T-cell (primary cell): ENCODE measurements at places on chromosomes 13 and 19.
A peak's percentile ranks its signal among the peaks of the same experiment; 100 is the strongest.

DNA sequence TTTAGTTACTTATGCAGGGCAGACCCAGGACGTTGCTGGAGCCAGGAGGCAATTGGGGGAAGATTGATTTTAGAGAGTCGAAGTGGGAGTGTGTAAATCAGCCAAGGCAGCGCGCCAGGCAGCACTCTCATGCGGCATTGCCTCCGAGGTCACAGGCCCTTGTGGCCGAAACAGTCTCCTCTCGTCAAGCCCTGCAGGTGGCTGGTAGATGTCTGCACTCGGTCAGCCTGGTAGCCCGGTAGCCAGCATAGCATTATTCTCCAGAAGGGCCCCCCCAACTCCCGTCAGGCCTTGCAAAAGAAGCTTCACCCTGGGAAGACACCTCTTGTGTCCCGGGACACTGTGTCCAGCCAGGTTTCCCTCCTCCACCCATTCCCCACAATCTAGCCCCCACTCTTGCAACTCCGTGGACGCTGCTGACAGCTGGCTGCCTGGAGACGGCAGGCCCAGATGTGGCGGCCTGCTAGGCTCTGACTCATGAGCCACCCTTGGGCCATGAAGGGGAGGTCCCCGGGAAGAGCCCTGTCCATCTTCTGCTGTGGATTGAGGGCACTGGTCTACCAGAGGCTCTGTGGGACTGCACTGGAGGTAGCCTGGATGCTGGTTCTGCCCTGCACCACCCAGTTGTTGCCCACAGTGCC is 2.6 kb upstream of the PEPD start:
- no peak for DNase-seq

GRCh38 chr19:38070573-38070972 is 153.4 kb downstream of the DPF1 start:
- DNase-seq, result no peak

DNA sequence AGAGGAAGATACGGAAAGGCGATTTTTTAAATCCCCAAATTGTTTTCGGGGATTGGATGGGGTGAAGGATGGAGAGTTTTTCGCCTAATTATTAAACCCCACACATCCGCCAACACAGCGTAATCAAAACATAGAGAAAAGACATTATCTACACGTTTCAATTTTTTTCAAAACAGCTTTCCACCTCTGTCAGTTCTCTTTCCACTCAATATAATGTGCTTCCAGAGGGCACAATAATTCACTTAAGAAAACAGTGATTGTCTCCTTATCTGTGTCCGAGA is 435 bp upstream of the OBI1 start:
- DNase-seq, result no peak

DNA sequence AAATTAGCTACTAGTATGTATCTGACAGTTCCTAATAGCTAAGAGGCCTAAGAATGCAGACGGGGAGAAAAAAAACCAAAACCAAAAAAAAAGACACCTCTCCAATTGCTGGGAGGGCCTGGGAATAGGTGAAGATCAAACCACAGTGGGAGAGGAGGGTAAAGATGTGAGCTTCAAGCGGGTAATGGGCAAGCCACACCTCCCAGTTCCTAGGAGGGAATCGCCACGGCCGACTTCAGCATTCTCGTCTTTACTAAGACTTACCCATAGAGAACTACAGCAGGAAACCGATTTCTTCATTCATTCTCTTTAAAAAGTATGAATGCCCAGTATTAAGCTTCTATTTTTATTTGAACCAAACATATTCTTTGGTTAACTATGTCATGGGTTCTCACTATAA is 5.6 kb upstream of the EEF1AKMT1 start:
- no peak for DNase-seq

DNA sequence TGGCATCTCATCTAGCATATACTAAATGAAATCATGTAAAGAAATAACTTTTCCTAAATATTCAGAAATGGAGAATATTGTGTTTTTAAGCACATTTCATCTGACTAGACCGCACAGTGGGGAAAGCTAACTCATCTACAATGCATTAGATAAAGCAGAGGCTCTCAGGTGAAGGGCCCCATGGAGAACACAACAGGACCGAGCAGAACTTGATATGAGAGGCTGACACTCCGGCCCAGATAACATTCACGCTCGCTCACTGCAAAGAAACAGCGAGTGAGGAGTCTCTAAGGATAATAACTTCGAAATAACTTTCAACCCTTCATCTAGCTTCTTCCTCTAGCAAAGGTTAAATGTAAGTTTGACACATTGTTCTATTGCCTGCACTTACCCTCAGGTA is 130.6 kb downstream of the PCDH9 start:
- no peak for DNase-seq

DNA sequence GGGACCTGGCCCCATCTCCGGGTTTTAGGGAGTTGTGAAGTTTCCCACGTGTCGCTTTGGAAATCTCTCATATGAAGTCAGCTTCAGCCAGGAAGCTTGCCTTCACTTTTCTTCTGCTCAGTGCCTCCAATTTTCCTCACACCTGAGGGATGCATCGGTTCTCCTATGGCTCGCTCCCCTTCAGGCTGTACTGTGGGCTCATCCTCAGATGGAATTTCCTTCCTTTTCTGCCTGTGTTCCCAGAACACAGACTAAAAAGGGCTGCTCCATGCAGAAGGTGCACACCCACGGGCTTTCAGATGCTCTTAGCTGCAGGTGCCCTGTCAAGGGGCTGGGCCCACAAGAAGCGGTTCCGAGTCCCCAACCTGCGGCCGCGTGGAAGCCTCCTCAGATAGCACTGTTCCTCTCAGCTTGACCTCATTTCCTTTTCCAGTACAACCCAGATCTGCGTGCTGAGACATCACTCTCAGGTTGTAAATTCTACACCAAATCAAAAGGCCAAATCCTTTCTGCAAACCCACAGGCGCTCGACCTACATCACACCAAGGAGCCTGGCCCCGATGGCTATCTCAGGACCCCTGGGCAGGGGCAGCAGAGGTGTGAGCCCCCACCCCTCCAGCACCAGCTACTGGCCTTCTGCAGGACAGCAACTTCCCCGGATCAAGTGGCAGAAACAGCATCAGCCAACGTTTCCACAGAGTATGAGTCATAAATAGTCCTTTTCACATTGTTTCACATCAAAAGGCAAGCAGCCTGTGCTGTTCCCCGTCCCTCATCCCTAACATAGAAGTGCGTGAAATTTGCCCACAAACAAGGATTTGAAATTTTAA is 275.9 kb downstream of the ZNF536 start:
- no peak for DNase-seq

DNA sequence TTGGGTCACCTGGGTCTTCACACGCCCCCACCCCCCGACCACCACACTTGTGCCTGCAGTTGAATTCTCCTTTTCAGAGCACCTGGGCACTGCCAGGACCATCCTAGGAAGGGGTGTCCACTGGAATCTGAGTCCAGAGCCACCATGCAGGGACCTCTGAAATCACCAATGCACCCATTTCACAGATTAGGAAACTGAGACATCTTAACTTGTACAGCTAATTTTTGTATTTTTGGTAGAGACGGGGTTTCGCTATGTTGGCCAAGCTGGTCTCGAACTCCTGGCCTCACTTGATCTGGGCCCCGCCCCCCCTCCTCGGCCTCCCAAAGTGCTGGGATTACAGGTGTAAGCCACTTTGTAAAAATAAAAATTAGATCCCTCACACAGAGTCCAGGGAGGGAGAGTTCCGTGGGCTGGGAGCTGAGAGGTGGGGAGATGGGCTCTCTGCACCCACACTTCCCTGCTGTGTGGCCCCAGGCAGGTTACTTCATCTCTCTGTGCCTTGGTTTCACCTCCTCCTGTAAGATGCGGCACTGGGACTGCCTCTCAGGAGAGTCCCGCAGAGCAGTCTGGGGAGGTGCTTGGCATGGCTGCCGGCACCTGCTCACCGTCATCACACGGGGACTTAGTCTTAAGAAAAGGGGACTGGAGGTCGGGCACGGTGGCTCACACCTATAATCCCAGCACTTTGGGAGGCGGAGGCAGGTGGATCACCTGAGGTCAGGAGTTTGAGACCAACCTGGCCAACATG is 45.9 kb upstream of the C19orf12 start:
- no peak for DNase-seq

GRCh38 chr13:23354520-23354919 is 79.0 kb downstream of the SACS start:
- DNase-seq, result no peak

DNA sequence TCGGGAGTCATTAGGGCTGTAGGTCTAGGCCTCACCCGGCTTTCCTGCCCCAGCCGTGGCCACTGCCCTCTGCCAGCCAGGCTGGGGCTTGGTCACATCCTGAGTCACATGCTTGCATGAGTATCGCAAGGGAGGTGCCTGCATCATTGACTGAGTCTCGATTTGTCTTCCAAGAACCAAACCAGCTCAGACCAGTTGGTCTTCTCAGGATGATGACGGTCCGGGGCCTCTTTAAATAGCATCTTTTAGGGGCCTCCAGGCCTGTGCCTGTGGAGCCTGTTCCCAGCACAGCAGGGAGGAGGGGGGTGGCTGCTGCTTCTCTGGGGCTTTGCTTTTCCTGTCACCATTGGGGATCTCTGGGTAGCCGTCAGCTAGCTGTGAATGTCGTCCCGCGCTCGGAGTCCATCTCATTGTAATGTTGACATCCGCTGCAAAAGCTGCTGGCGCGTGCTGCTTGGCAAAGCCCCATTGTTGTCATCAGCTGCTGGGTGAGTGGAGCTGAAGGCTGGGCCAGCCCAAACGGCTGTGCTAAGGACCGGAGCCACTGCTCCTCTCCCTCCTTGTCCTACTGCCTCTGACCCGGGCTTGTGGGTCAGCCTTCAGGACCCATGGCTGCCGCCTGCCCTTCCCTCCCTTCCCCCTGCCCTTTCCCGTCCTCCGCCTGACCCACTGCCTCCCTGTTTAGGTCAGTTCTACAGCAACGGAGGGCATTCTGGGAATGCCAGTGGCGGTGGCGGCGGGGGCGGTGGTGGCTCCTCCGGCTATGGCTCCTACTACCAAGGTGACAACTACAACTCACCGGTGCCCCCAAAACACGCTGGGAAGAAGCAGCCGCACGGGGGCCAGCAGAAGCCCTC is 14.3 kb upstream of the QTRT1 start:
- DNase-seq, result no peak

DNA sequence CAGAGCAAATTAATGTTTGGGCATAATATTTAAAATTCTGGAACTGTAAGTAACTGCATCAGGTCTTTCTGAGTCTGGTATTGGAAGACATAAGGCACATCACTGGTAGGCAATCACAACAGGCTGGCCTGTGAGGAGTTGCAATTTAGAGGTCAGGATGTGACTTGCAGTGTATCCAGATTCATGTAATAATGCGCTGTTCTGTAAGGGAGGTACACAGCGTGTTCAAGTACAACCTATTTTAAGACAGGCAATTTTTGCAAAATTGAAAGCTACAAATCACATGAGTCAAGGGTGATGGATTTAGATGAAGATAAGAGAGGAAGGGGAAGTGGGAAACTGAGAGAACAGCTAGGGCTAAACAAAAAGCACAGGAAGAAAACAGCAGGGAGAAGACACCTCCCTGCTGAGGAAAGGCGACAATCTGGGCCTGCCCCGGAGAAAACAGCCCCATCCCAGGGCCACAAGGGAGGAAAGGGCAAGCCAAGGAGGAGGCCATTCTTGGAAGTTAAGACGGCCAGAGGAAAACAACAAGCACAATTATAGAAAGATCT is 138.1 kb downstream of the LACC1 start:
- no peak for DNase-seq

DNA sequence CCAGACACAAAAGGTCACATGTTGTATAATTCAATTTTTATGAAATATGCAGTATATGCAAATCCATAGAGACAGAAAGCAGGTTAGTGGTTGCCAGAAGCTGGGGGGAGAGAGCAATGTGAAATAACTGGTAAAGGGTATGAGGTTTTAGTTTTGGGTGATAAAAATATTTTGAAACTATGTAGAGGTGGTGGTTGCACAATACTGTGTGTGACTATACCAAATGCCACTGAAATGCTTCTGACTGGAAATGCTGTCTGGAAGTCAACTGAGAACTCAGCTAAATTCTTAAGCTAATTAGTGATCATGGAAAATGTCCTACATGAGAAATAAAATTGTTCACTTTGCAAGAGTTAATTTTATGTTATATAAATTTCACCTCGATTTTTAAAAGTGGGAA is 65.3 kb upstream of the RXFP2 start:
- DNase-seq, result no peak

DNA sequence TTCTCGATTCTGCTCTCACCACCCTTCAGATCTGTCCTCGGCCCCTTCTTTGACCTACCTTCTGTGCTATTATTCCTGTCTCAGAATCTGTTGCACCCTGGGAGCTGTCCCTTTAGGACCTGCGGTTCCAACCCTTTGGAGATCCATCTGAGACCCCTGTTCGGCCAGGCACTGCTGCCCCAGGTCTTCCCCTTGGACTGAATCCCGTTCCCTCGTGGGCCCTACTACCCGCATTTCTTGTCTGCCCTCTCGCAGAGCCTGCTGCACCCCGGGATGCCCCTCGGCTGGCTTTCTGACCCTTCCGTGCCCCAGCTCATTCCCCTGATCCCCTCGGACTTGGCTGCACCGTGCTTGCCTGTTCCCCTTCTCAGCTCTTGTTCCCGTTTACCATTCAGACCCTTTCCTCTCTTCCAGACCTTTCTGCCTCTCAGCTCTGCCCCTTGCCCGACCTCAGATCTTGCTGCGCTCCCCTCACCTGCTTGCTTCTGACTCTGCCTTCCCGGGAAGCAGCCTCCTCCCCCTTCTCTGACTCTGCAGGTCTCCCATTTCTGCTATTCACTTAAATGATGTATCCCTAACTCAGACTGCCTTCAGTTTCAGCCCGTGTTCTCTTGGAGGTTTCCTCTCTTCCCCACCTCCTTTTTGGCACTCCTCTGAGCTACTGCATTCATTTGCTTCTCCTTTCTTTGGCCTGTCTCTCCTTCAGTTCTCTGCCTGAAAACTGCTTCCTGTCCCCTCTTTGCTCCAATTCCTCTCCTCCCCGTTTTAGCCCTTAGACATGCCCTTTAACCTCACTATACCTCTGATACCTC is 1.1 kb downstream of the ARHGAP35 start:
- no peak for DNase-seq

- DNase-seq, result peak; percentile 25
These were observed at the start of gene FKRP for GRCh38 chr19:46745521-46746280. TSS of gene FKRP (plus strand) at chr19:46746057. CDS start at chr19:46755451, 9,394 bp downstream.

DNA sequence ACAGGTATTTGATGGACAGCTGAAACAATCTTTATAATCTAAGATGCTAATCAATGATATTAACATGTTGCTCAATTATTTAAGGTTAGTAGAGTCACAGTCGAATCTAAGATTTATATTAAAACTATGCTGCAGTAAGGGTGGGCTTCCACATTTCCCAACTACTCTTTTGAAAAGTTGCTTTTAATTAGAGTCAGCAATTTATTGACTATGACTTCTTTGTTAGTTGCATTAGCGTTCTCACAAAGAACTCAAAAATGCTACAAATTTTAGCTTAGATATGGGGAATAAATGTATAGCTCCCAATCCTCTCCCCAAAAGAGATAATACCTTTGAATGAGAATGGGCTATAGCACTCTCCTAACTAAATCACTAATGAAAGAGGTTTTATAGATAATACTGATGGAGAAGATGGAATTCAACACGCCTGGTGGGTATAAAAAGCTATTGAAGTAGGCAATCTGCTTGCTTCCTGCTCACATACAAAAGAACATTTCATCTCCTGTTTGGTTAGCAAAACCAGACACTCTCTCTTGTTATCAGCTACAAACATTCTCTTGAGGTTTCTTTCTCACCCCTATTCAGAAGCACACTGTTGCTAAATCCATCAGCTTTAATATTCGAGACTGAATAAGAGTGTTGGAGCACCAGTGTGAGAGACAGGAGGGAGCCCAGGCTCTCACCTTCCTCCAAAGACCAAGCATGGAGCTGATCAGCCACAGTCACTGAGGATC is 2.4 kb upstream of the FLT1 start:
- no peak for DNase-seq

GRCh38 chr13:66835040-66835628 is 395.0 kb downstream of the PCDH9 start:
- no peak for DNase-seq
